Hematopoietic multipotent progenitor cell (in vitro differentiated cells): ENCODE measurements at places on chromosomes 2 and 18.

DNA sequence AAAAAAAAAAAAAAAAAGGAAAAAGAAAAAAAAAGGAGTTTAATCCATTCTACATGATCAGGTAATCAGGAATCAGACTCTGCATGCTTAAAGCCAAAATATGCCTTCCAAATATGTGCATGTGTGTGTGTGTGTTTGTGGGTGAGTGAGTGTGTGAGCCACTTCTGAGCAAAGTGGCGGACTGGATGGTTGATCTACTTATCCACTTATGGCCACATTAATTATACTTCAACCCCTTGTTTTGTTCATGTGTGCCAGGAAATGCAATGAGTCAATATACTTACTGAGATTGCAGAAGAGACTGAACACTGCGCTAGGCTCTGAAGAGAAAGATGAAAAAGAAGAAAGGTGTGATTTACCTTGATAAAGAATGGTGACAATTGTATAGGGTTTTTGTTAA lies 586.5 kb upstream of the NXPH2 start:
- DNase-seq = no peak

DNA sequence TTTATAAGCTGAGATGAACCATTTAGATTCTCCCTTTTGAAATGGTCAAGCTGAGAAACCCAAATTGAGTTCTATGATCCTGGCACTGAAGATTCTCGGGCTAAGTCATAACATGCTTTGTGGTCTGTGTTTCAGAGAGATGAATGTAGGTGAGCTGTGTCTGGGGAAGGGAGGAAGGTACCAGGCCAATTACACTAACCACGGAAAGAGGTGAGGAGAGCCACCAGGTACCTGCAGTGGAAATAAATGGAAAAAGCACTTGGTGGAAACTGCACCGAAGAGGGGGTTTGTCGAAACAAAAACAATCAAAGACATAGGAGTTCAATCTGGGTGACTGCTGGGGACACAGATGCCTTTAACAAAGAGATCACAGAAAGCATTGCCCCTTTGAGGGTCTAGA lies 963 bp upstream of the MRPL44 start:
- DNase-seq = no peak

GRCh38 chr2:196169516-196169915 lies 1.9 kb downstream of the STK17B start:
- no peak for DNase-seq

GRCh38 chr2:145303536-145303935 lies 783.6 kb upstream of the ZEB2 start:
- no peak for DNase-seq

DNA sequence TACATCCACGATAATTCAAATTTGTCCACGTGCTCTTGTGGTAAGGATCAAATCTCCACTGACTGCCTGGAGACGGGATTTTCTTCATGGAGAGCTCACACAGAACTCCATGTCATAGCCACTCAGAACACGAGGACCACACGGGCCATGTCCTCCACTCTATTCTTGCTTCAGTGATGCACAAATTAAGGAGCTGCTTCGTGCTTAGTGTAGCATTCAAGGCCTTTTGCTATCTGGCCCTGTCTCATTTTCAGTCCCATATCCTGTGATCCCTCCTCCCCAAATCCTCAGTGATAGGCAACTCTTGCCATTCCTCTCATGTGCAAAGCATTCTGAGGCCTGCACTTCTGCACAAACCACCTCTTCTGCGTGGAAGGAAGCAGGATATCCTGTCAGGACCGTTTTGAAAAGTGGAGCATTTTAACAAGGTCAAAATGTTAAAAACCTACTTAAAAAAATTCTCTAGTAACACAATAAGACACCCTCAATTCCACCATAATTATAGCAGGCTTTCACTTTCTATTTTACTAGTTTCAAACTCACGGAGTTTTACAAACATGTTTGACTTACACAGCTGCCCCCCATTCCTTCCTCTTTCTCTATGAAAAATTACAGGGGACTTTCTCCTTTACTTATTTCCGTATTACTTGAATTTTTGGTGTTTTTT lies 35.2 kb downstream of the ST3GAL5 start:
- no peak for DNase-seq

GRCh38 chr2:233059797-233060500 lies at the start of gene INPP5D:
Gene INPP5D, plus strand, starts transcription at chr2:233060342. Its CDS starts 137 bp downstream, at chr2:233060479.
- DNase-seq = peak; percentile 92

GRCh38 chr2:9378433-9379390 lies 44.6 kb downstream of the ITGB1BP1 start:
- no peak for DNase-seq

DNA sequence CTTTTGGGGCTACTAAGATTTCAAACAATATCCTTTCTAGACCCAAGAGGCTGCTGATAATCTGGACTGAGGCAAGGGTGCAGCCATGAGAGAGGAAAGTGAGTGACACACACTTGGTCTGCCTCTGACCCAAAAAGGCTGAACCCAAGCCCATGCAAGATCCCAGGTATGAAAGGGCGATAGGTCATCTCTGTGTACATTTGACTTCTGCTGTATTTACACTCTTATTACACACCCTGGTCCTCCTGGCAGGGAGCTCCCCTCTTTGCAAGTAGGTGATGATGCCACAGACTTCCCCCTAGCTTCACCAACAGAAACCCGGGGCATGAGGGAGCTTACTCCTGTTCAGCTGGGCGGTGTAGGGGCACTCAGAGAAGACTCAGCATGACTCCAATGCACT lies 61.8 kb upstream of the ACAA2 start:
- no peak for DNase-seq

GRCh38 chr2:231475965-231476364 lies 11.7 kb upstream of the NCL start:
- DNase-seq = no peak

- DNase-seq = no peak
These were observed 35.5 kb upstream of the TMEM87B start for GRCh38 chr2:112019569-112019982.

DNA sequence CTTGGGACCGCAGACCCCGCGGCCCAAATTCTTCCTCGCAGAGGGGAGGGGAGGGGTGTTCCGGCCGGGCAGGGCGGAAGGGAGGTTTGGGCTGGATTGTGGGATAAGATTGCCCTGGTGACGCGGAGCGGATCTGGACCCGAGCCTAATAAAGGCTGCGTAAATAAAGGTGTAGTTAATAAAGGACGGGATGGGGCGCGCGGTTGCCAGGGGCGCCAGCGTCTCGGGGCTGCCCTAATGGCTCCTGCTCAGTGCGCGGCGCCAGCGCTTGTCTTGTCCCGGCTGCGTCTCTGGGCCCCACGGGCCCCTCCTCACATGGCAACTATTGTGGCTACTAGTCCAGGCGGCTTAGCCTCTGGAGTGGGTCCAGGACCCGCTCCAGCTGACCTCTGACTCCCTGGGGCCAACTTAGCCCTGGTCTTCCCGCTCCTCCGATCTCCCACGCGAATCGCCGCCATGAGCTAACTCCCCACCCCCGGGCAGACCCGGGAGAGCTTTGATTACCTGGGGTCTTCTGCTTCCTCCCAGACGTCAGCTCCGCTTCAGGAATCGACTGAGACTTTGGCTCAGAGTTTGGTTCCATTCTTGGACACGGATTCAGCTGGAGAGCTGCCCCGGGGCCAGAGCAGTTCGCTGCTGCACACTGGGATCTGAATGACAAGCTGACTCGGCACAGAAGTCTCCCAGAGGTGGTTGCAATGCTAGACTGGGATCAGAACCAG lies 36.5 kb downstream of the SLC25A52 start:
- no peak for DNase-seq

DNA sequence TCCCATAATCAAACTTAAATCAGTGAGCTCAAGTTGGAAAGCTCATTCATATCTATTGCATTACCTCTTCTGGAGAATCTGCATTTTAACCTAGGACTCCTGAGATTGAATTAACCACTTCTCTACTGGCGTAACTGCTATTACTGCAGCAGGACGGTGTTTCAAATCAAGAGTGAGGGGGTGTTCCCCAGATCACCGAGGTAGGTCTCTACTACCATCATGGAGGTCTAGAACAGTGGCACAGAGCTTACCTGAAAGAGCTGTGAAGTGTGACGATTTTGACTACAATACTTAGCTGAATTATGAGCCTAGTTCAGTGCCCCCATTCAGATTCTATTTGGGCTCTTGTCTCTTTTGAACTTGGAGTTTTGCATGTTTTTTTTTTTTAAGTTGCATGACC lies 119.5 kb downstream of the POLE4 start:
- no peak for DNase-seq

DNA sequence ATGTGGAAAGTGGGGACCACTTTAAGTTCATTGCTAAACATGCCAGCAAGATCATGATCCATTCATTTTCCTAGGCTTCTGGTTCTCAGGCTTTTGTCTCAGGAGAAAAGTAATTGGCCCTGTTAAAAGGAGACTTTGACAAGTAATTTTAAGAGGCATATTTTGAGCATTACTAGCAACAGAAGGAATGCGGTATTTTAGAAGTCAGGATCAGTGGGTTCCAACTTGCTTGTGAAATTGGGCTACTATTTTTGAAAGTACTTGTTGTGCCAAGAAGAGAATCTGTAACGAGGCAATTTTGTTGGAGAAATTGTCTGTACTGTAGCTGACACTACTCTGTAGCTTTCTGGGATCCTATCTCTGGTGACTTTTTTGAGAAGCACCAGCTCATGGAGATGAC lies 59.4 kb downstream of the CERS6 start:
- DNase-seq = no peak

- DNase-seq = no peak
These were observed 165.6 kb downstream of the MYO1B start for GRCh38 chr2:191410646-191411436.

- peak; percentile 77 for DNase-seq
These were observed 77.3 kb upstream of the PHLPP1 start for GRCh38 chr18:62637807-62638687.

GRCh38 chr2:62657783-62658182 lies 47.7 kb upstream of the EHBP1 start:
- no peak for DNase-seq

GRCh38 chr2:118130385-118130784 lies 42.1 kb downstream of the INSIG2 start:
- no peak for DNase-seq

- DNase-seq = no peak
These were observed 146.9 kb upstream of the MAP3K20 start for GRCh38 chr2:172928756-172929155.

DNA sequence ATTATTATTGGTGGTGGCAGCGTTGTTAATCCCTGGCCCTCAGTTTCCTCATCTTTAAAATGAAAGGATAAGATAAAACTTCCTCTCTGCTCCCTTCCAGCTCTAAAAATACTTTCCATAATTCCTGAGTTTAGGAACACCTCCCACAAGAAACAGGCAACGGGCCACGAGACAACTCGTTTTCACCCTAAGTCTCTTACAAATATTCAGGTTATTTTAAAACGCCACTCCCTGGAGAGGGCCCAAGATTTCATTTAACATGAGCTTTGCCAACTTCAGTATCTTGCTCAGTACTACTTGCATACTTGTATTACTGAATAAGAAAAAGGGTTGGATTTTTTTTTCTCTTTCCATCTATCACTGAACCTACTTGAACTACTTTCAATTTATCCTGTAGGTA lies 611.1 kb upstream of the FANCL start:
- no peak for DNase-seq

GRCh38 chr2:201414099-201415023 lies 36.9 kb downstream of the TRAK2 start:
- peak; percentile 14 for DNase-seq

DNA sequence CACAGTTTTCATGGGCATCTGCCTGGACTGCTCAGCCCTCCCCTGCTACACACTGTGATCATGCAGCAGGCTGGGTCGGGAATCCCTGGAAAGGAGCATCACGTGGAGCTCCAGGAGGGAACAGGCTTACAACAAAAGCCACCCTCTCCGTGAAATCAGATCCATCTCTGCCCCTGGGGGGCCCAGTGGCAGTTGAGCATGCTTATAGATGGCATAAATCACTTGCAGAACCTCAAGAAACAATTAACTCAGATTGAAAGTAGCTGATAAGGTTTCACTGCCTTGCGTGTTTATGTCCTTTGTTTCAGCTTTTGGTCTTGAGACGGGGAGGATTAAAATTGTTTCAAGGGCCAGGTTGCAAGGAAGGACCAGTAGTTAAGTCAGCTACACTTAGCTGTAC lies 354.8 kb upstream of the MEIS1 start:
- no peak for DNase-seq

DNA sequence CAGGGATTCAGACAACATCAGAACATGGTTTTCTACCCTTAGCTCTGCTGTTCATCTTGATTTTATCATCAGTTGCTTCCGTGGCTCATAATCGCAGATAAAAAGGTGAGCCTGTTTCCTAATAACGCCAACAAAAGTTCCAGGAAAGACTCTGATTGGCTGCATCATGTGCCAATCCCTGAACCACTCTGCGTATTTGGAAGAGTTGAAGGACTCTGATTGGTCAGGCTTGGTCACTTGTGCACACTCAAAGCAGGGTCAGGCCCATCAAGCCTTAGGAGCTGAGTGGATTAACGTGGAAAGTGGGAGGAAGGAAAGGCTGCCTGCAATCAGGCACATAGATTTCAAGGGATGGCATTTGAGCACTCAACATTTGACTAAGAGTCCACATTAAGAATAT lies 11.4 kb downstream of the TXNDC2 start:
- DNase-seq = no peak

DNA sequence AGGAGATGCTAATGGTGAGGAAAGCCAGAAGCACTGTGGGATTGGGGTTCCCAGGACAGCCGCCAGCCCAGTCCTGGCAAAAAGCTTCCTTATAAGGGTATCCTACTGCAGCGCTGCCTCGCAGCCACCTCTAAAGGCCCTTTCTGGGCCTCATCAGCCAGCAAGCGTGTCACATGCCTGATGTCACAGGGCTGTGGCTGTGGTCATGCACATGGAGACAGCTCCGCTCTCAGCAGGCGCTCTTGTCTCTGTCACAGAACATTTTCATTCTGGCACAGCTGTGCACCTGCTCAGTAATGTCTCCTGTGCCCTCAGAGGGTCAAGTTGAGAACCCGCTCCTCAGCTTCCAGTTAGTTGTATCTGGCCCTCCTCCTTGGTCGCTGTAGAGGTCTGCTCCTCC lies 17.7 kb upstream of the MAL start:
- no peak for DNase-seq

DNA sequence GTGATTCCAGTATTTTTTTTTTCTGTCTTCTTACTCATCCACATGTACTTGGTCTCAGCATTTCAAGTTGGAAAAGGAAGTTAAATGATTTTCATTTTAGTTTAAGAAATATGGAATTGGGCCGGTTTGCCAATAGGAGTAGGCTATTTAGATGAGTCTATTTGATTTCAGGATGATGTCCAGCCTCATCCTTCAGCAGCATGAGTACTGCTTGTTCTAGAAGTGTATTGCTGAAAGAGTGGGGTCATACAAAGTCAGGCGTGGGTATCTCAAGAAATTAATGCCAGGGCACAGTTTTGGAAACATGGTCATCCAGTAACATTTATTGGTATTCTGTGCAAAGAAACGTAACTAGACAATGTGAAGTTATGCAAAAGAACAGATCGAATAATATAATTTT lies 44.9 kb upstream of the MSTN start:
- DNase-seq = no peak
